ENCODE measurements at places on chromosomes 16 and 17.

DNA sequence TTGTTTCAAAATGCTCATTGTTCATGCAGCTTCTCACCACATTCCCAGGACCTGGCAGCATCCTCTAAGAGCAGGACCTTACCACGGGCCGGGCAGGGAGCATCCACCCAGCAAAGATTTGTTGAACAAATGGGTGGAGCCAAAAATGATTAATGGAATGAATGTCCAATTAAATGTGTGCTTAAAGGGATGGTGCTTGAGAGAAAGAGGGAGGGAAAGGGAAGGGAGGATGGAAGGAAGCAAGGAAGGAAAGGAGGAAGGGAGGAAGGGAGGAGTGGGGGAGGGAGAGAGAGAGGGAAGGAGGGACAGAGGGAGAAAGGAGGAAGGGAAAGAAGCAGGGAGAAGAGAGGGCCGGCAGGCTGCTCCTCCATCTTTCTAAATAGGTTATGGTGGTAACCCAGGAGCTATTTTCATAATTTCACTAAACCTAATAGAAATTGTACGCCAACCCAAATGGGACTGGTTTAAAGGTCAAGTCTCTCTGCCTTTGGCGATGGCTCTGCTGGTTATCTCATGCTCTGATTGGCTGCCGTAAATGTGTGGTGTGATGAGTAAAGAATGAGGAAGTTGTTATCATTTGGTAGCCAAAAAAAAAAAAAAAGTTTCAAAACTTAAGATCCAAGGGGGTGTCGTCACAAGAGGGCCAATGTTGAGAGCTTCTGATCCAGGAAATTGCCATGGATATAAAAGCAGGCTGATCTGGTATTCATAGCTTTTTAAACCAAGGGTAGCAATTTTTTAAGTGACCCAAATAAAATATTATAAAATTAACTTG lies 126.7 kb upstream of the FOXF1 start:
- DNase-seq, result peak; percentile 62

GRCh38 chr16:49617016-49617629 lies 238.8 kb downstream of the ZNF423 start:
- DNase-seq, result no peak

DNA sequence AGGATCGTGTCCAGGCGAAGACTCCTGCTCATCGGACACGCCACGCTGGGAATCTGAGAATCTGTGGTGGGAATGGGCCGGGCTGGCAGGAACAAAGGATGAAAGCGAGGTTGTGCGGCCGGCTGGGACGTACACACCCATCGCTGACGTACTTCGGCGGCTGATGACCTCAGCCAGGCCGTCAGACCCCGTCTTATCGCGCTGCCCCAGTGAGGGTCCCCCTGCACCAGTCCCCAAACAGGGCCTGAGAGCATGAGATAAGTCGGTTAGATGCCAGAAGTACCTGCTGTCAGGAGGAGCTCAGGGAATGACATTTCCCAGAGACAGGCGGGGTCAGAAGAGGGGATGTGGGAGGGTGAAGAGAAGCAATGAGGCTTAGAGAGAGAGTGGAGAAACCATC lies 16.0 kb upstream of the SP6 start:
- no peak for DNase-seq

DNA sequence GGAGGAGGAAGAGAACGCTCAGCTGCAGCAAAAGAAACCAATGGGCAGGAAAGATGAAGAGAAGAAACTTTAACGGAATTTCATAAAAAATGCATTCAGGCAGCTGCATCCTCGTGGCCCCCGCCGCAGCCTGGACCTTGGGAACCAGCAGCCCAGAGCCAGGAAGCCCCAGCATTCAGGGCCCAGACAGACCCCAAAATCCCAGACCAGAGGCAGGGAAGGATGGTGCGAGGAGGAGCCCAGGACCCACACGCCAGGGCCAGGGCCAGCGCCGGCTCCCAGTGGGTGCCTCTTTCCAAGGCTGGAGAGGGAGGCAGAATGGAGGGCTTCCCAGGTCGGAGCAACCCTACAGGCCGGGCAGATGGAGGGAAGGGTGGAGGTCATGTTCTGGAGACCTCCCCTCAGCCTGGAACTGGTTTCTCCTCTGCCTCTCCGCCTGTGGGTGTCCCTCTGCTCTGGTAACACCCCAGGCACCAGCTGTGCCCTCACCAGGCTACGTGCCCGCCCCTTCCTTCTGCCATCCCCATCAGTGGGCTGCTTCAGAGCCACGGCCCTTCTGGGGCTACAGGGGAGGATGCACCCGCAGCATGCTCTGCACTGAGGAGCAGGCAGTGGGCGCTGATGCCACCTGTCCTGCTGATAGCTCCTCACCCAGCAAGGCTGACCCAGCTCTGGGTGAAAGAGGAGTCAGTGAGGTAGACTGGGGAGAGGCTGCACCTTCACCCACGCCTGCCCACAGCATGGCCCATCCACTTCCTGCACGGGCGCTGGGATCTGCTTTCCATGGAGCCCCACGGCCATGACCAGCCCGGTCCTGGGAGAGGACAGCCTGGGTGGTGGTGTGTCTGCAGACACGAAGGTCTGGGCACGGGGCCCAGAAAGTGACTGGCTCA lies 1.2 kb upstream of the MIF4GD start:
- no peak for DNase-seq

DNA sequence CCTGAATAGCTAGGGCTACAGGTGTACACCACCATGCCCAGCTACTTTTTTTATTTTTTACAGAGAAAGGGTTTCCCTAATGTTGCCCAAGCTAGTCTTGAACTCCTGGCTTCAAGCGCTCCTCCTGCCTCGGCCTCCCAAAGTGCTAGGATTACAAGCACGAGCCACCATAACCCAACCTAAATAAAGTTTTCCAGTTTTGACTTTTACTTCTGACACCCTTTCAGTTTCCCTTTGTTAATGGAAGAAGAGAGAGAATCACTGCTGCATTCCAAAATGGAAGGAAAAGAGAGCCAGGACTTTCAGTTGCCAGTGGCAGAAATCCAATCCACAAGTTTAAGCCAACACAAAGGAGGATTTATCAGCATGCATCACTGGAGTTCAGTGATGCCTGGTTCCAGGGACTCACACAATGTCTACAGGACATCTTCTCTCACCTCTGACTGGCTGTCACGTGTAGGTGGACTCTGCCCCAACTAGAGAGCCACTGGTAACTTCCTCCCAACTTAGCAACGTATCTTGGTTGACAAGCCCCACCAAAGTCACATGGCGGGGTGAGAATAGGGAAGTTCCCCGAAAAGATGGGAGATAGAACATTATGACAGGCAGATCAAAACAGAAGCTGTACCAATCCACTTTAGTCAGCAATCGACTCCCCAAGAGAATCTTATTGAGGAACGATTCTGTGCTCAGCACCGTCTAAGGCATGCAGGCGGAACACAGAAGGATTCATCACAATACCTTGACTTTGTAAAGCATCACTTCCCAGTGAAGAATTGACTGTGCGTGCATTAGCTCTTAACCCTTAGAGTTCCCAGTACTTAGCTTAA lies 46.5 kb downstream of the GAS7 start:
- DNase-seq, result no peak

- no peak for DNase-seq
Measured at GRCh38 chr17:48927978-48928745, 16.5 kb downstream of the SNF8 start.

DNA sequence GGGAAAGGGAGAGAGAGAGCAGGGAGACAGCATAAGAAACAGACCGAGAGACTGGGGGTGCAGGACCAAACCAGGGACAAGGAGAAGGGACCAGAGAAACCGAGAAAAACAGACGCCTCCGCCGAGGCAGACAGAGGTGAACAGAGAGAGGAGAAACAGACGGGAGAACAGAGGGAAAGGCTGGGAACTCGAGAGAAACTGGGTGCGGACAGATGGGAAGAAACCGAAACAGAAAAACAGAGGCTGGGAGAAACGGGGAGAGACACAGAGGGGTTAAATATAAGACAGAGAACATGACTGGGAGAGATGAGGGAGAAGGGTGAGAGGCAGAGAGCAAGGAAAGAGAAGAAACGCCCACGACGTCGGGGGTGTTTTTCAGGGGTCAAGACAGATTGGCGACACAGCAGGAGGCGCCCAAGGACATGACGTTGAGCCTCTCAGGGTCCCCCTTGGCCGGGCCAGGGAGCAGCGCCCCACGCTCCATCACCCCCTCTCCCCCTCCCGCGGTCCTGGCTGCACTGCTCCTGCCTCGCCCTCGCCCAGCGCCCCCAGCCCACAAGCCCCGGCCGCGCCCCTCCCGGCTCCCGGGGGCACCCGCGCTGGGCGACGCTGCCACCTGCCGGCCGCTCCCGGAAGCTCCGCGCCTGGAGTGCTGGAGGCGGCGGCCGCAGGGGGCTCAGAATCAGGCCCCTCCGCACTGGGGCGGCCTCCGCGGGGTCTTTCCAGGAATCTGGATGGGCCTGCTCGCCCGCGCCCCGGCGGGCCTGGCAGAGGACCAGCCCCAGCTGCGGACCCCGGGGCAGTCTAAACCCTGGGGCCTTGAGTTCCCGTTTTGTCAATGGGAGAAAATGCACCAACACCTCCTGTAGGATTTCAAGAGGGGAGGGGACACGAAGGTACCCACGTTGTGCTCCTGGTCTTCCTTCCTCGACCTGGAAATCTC lies 1.3 kb upstream of the TMEM92 start:
- no peak for DNase-seq

GRCh38 chr16:24188751-24189318 lies 67.3 kb upstream of the CACNG3 start:
- no peak for DNase-seq

DNA sequence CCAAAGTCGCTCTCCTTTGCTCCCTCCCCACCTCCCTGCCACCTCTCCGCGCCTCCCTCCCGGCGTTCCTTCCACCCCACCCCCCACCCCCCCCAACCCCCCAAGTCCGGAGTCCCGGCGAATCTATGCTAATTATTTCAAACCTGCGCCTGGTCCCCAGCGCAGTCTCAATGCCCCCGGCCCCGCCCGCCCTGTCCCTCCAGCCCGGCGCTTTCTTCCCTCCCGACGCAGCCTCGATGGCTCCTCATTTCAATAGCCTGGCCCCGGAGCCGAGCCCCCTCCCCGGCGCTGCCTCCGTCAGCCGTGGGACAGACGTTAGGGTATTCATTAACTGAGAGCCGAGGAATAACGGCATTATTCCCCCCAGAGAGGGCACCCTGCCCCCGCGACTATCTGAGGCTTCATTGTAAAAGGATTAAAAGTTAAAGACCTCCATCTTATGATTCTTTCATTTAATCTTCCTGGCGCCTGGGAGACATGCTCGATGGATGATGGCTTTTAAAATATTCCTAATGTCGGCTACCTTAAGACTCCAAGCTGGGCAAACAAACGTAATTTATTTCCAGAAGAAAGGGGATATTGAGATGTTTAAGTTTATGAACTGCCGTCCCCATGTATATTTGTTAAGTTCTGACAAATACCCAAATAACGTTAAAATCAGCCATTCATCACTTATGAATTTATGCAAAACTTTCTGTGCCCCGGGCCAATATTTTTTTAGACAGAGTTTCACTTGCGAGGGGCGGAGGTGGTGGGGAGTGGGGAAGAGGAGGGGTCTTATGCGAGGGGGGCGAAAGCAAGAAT lies 3.4 kb downstream of the NOG start:
- no peak for DNase-seq

GRCh38 chr16:28193530-28194423 lies 18.0 kb downstream of the XPO6 start:
- DNase-seq, result peak; percentile 93

DNA sequence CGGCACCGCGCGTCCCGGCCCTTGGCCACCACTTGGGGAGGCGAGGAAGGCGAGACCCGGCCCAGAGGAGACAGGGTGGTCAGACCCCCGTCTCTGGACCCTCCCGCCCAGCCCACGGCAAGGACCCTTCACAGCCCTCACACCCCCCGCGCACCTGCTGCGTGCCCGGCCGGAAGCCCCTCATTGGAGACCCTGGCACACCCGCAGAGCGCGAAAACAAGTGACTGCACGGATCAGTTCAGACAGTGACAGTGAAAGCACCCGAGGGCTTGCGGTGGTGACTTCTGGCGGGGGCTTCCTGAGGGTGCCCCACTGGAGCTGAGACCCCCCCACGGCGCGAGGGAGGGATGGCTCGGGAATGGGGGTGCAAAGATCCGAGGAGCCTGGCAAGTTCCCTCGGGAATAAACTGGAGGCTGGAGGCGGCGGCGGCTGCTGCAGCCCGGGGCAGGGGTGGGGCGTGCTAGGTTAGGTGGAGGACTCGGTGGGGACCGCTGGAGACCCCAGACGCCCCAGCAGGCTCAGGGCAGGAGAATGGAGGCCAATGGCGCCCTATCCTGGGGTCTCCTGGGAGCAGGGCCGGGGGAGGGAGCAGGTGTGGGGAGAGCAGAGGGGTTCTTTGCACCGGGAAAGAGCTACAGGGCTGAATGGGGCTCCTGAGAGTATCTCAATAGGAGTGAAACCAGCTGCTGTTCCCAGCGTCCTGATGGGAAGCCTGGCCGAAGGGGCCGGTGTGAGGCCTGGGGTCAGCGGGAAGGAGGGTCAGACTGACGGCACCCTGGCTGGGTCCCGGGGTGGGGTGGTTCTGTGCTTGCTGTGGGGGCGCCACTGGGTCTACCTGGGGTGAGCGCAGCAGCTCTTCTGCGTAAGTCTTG lies 824 bp upstream of the FBXL16 start:
- no peak for DNase-seq

- DNase-seq, result no peak
Measured at GRCh38 chr17:28317966-28318758, 838 bp upstream of the TMEM97 start.

DNA sequence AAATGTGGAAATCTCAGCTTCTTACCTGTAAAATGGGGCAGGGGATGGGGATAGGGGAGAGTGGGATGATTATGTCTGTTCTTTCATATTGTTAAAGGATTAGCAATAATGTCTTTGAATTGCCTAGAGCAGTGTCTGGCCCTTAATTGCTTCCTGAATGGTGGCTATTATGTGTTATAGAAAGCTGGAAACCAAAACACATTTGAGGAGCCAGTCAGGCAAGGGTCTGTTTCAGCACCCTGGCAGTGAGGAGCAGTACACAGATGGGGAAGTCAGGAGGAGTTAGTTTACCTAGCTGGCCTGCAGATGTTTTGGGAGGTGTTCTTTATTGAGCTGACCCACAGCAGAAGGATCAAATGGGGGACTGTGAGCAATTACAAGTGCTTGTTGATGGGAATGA lies 63.0 kb downstream of the NUP93 start:
- DNase-seq, result no peak
